ENCODE measurements at places on chromosomes 5 and 9. TPM values are rescaled to one million over a fixed set of nuclear protein-coding genes. Genes with fewer than 3 reads are reported as not detected.

GRCh38 chr5:123037104-123037418, 536 bp upstream of the PPIC start:
- no peak for DNase-seq
- H3K4me3 ChIP-seq: peak overlapping the region; percentile 87
- peak overlapping the region; percentile 66 for H3K27ac ChIP-seq
- H3K4me1 ChIP-seq: peaks cover 12% of the 10 kb centered on the region
- no peaks in the 10 kb centered on the region for H3K27me3 ChIP-seq
- no peaks in the 10 kb centered on the region for H3K36me3 ChIP-seq

Gene MLANA
- not detected for polyA plus RNA-seq

DNA sequence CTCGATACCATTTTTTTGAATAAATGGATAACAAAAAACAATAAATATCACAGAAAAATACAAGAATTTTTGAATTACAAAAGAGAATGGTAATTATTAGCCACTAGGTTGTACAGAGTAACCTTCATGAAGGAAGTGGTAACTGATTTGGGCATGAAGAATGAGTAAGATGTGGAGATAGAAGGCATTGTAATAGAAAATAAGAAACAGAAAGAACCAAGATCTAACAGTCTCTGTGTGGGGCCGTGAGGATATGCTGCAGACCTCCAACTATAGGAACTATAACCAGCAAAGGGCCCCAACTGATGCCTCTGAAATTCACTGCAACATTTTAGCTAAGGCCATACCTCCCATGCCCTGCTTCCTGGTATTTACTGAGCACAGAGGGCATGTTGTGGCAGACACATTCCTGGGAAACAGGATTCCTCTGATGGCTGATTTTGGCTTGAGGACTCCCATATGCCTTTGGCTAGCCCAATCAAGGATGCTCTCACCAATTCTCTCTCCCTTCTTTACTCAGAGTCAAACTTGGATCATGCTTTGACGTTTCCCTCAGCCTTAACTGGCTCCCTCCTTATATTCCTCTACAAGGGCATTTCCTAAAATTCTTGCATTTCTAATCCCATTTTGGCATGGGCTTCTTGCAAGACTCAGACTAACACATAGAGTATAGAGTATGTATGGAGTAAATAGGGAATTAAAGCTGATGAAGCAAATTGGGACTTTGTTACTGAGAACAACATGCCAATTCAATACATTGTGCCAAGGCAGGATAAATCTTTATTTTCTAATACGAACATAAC, 208.9 kb downstream of the PDE4D start:
- no peaks in the 10 kb centered on the region for H3K27me3 ChIP-seq
- H3K4me3 ChIP-seq: no peak overlapping the region
- peaks cover 8% of the 10 kb centered on the region for H3K4me1 ChIP-seq
- no peak overlapping the region for H3K27ac ChIP-seq
- no peak for DNase-seq

DNA sequence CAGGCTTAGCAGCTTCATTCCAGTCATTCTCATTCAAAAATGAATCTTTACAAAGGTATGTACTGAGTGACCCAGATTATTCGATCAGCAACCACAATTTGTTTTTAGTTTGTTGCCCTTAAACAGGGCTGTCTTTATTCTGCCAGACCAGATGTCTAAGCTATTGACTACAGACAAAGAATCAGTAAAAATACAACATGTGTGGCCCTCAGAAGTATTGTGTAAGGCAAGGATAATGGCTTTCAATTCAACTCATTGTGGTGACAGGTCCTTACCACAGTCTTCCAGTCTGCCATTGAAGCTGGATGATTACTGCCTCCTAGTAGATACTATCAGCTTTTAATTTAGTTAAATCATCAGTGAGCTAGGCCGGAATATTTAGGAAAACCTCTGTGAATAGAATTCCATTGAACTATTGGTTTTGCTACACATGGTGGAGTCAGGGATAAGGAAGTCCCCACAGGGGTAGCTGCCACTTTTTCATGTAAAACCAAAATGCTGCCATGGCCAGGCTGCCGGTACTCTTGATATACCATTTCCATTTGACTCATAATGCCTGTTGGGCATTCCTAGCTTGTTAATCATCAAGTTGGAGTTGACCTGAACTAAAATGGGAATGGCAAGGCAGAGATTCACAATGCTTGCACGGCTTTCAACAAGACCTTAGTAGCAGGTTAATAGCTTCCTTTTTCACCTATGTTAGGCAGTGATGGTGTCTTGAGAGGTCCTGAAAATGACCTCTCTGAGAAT, 175.6 kb downstream of the MEF2C start:
- H3K27me3 ChIP-seq: no peaks in the 10 kb centered on the region
- H3K36me3 ChIP-seq: no peaks in the 10 kb centered on the region
- H3K27ac ChIP-seq: no peak overlapping the region
- no peaks in the 10 kb centered on the region for H3K4me1 ChIP-seq
- H3K4me3 ChIP-seq: no peak overlapping the region

Gene C1QTNF3
- 1.1 TPM for polyA plus RNA-seq

GRCh38 chr9:98856982-98857381, 49.5 kb downstream of the GALNT12 start:
- peaks cover 5% of the 10 kb centered on the region for H3K4me1 ChIP-seq
- H3K27me3 ChIP-seq: no peaks in the 10 kb centered on the region
- H3K4me3 ChIP-seq: no peak overlapping the region

GRCh38 chr5:124176692-124177091, 569.7 kb downstream of the ZNF608 start:
- DNase-seq: no peak
- no peak overlapping the region for H3K27ac ChIP-seq
- H3K4me1 ChIP-seq: no peaks in the 10 kb centered on the region
- no peaks in the 10 kb centered on the region for H3K27me3 ChIP-seq
- no peak overlapping the region for H3K4me3 ChIP-seq

GRCh38 chr9:95635986-95636671, 119.4 kb upstream of the PTCH1 start:
- peaks cover 6% of the 10 kb centered on the region for H3K27me3 ChIP-seq
- DNase-seq: no peak
- no peak overlapping the region for H3K4me3 ChIP-seq
- no peak overlapping the region for H3K27ac ChIP-seq

DNA sequence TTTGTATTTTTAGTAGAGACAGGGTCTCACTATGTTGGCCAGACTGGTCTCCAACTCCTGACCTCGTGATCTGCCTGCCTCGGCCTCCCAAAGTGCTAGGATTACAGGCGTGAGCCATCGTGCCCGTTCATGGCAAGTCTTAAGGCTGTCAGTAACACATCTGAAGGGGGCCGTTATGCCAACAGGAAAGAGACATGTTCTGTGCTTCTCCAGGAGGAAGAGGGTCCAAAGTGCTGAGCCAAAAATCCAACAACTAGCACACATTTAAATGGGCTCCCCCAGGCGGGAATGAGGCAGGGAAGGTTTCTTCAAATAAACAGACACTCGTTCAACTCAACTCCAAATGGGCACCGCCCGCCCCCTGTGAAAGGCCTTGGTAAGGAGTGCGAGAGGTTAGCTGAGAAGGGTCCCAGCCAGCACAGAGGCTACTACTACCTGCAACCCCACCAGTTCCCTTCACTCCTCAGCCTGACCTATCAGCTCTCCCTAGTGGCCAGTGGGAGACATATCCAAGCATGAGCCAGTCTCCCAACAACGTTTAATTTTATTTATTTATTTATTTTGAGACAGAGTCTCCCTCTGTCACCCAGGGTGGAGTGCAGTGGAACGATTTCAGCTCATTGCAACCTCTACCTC, 84.1 kb upstream of the DMRT1 start:
- no peak for DNase-seq
- no peaks in the 10 kb centered on the region for H3K27me3 ChIP-seq
- no peak overlapping the region for H3K4me3 ChIP-seq
- peaks cover 16% of the 10 kb centered on the region for H3K4me1 ChIP-seq
- H3K36me3 ChIP-seq: peaks cover 3% of the 10 kb centered on the region

GRCh38 chr5:136907371-136907770, 542.0 kb upstream of the TRPC7 start:
- H3K27me3 ChIP-seq: no peaks in the 10 kb centered on the region
- no peaks in the 10 kb centered on the region for H3K36me3 ChIP-seq
- DNase-seq: no peak
- H3K4me1 ChIP-seq: no peaks in the 10 kb centered on the region

Gene MUSK
- not detected for polyA plus RNA-seq

Gene TTC16
- polyA plus RNA-seq: not detected

- no peaks in the 10 kb centered on the region for H3K36me3 ChIP-seq
- no peaks in the 10 kb centered on the region for H3K27me3 ChIP-seq
- no peaks in the 10 kb centered on the region for H3K4me1 ChIP-seq
- H3K4me3 ChIP-seq: no peak overlapping the region
- no peak overlapping the region for H3K27ac ChIP-seq
Measured at GRCh38 chr5:1262381-1262780, 32.5 kb downstream of the TERT start.

GRCh38 chr5:113278976-113279375, 155.8 kb downstream of the TSSK1B start:
- peaks cover 4% of the 10 kb centered on the region for H3K4me1 ChIP-seq
- no peak for DNase-seq
- no peaks in the 10 kb centered on the region for H3K27me3 ChIP-seq
- no peak overlapping the region for H3K4me3 ChIP-seq

GRCh38 chr5:127307868-127308267, 17.3 kb downstream of the MEGF10 start:
- no peak for DNase-seq
- peaks cover 6% of the 10 kb centered on the region for H3K27me3 ChIP-seq
- no peak overlapping the region for H3K4me3 ChIP-seq
- no peaks in the 10 kb centered on the region for H3K4me1 ChIP-seq
- no peaks in the 10 kb centered on the region for H3K36me3 ChIP-seq
- no peak overlapping the region for H3K27ac ChIP-seq

DNA sequence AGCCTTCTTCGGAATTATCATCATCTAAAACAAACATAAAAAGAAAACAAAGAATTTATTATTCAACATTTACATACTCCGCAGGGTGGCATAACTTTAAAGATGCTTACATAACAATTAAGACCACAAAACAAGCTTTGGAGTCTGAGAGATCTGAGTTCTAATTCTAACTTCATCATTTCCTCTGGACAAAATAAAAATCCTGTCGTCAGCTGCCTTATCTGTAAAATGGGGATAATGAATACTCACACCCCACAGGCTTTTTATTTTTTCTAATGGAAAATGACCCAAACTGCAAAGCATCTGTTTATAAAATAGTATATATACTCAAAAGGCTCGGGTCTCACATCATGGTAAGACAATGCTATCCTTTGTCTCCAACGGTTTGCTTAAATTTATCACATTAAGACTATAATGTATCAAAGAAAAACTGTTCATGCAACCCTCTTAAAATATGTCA, 4.3 kb downstream of the ARRDC3 start:
- H3K4me3 ChIP-seq: no peak overlapping the region
- H3K36me3 ChIP-seq: peaks cover 6% of the 10 kb centered on the region
- no peak for DNase-seq

Gene CCL27
- polyA plus RNA-seq: 1.1 TPM

Gene LVRN
- polyA plus RNA-seq: 0.08 TPM

Gene CNTNAP3B
- 6.8 TPM for polyA plus RNA-seq

DNA sequence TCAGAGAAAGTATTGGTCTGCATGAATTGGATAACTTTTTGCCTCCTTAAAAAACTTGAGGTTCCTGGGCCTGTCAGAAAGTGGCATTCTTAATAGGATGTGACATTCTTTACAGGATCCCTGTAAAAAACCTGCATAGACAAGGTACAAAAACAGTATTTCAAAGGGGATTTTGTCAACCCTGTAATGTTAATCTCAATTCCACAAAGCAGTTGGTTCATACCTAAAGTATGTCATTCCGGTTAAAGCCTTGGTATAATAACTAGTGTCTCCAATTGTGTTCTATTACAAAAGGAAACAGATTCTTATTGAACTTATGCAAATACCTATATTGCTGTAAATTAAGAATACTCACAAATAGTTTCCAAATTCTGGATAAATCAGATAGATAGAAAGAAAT, 169.7 kb downstream of the CDH10 start:
- no peak overlapping the region for H3K27ac ChIP-seq
- no peaks in the 10 kb centered on the region for H3K36me3 ChIP-seq
- H3K4me1 ChIP-seq: no peaks in the 10 kb centered on the region
- no peak overlapping the region for H3K4me3 ChIP-seq

Gene CDKN2B-AS1
- polyA plus RNA-seq: 1.4 TPM

GRCh38 chr9:6984941-6985578, 227.3 kb downstream of the KDM4C start:
- H3K27ac ChIP-seq: no peak overlapping the region
- no peaks in the 10 kb centered on the region for H3K4me1 ChIP-seq
- H3K36me3 ChIP-seq: peaks cover 6% of the 10 kb centered on the region
- H3K27me3 ChIP-seq: no peaks in the 10 kb centered on the region
- DNase-seq: no peak

- H3K36me3 ChIP-seq: no peaks in the 10 kb centered on the region
- H3K27me3 ChIP-seq: no peaks in the 10 kb centered on the region
- DNase-seq: no peak
- H3K27ac ChIP-seq: no peak overlapping the region
Measured at GRCh38 chr9:101476576-101477208, 41.1 kb upstream of the ALDOB start.

DNA sequence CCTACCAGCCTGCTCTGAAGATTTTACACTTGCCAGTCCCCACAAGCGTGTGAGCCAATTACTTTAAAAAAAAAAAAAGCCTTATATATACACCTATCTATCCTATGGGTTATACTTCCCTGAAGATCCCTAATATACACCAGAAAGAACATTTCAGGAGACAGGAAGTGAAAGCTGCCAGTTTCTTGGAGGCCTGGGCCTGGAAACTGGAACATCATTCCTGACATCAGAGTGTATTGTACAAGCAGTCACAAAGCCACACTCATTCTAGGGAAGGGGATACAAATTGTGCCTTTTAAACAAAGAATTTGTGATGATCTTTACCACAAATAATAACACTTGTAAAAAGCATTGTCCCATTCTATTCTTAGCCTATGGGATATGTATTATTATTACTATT, 98.3 kb upstream of the FBN2 start:
- no peaks in the 10 kb centered on the region for H3K36me3 ChIP-seq
- H3K4me3 ChIP-seq: no peak overlapping the region
- H3K27ac ChIP-seq: no peak overlapping the region
- DNase-seq: no peak
- no peaks in the 10 kb centered on the region for H3K27me3 ChIP-seq
- H3K4me1 ChIP-seq: peaks cover 11% of the 10 kb centered on the region

DNA sequence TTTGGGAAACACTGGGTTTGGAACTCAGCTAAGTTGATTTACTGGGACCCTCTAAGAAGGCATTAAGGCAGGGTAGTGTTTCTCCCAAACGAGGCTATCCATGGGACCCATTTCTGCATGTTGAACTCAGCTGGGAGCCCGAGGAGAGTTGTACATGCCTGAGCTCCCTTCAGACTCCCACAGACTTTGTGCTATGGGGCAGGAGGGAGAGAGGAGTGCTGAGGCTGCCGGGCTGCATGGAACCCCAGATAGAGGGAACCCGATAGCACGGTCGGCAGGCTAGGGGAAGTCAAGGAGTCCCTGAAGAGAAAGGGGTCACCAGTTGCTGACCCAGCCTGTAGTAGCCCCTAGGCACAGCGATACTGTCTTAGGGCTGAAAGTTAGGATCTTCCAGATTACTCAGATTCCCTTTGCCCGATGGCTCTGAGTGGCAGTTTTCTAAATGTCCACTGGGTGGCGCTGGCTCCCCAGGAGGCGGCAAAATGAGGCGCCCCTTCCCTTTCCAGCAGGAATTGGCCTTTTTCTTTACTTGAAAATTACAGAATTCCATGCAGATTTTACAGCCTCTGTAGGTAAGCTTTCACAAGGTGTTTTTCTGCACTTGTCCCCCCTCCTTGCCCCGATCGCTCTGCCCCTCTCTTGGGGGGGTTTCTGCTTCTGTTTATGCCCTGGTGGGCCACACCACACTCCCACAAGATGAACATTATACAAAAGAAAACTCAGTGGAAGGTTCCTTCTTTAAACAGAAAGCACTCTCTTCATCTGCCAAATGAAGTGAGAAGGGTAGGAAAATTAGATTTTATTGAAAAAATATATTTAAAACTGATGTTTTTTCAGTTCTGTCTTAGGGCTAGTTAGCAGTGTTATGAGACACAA, 17.8 kb downstream of the NANS start:
- peaks cover 19% of the 10 kb centered on the region for H3K4me1 ChIP-seq
- H3K4me3 ChIP-seq: no peak overlapping the region
- H3K27me3 ChIP-seq: no peaks in the 10 kb centered on the region
- H3K36me3 ChIP-seq: peaks cover 8% of the 10 kb centered on the region

Measured in keratinocyte (primary cell).